ENCODE measurements at places on chromosomes 2 and 18.

DNA sequence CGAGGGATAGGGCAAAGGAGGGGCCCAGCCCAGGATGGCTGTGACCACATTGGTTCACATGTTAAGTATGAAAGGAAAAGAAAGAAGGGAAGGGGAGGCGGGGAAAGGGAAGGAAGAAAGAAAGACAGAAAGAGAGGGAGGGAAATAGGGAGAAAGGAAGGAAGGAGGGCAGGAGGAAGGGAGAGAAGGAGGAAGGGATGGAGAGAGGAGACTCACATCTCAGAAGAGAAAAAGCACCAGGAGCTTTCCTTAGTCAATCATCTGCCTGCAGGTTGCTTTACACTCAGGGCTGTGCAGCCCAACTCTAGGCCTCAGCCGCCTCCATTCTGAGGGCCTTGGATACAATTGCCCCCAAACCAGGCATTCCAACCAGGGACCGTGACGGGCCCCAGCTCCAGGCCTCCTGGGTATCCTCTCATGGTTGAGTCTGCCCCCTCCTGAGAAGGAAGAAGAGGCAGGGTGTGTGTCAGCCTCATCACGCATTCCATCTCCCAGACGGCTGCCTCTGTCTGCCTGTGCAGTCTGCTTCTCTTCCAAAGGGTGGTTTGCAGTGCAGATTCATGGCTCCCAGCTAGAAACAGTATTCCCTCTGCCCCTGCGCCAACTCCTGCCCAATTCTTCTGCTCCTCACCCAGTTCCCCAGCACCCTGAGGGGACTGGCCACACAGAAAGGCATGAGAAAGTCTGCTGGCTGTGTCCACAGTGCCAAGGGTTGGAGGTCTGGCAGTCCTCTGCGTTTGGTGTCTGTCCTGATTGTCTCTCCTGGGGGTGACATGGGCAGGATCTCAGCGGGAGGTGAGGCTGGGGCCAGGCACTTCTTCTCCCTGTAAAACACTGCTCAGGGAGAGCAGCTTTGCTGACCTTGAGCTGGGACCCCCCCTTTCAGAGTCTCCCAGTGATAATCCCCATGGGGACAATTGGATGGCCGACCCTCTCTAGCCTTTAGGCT, 163.3 kb downstream of the SMAD7 start:
- peak; percentile 41 for DNase-seq

DNA sequence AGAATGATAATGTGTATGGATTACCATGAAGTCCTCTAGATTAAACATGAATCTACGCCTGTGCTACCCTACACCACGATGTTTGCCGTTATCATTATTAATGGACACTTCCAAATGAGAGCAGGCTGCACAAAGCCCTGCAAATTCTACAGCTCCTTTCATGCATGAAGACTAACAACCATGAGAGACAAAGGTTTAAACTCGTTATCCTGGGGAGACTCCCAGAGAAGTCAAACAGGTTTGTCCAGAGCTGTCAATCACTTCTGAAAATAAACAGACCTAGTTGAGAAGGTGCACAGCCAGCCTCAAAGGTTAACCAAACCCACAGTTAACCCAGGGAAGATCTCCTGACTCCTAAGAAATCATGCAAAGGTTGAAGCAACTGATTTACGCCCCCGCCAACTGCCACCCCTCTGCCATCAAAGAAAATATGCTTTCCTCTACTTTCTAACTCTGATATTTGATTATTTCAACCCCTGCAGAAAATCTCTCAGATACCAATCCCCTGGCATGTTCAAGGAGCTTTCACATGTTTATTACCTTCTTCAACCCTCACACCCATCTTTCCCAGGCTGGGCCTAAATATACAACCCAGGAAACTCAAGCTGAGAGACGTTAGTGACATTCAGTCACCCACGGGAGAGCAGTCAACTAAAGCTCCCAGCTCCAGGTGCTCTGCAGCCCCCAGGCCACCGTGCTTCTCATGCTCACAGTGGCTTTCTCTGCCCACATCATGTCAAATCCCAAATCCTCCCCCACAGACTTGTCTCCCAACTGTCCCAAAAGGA, 35.9 kb downstream of the MYO5B start:
- DNase-seq, result no peak

DNA sequence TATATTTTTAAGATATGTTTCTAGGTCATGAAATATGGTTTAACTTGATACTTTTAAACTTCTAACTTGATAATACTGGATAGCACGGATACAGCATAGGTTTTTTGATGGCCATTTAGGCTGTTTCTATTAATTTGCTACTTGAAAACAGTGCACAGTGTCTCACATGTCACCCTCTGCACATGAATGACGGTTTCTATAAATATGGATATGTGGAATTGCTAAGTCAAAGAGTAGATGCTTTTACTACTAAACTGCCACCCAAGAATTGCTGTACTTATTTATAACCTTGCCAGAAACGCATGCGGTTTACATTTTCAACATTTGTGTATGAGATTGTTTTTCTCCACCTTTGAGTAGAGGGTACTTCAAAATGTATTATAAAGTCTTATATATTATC, 174.6 kb upstream of the LYPD1 start:
- no peak for DNase-seq

DNA sequence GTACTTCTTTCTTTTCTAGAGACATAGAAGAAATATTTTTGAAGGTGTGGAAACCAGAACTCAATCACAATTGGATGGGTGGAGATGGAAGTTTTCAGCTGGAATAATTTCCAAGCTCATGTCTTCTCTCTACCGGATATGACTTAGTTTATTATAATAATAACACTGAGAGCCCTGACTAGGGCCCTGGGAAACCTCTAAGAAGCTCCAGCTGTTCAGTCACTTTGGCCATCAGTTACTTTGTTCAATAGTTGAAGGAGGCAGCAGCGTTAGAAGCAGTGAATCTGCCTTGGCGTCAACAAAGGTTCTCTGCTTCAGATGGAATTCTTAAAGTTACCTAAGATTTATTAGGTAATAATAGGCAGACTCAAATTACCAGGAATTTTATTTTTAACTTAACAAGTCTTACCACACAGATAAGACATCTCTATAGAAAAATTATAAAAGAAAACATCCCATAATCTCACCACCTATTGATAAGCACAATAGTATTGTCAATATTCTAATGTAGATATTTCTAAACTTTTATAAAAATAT, 293.8 kb upstream of the CHAC2 start:
- DNase-seq, result no peak

DNA sequence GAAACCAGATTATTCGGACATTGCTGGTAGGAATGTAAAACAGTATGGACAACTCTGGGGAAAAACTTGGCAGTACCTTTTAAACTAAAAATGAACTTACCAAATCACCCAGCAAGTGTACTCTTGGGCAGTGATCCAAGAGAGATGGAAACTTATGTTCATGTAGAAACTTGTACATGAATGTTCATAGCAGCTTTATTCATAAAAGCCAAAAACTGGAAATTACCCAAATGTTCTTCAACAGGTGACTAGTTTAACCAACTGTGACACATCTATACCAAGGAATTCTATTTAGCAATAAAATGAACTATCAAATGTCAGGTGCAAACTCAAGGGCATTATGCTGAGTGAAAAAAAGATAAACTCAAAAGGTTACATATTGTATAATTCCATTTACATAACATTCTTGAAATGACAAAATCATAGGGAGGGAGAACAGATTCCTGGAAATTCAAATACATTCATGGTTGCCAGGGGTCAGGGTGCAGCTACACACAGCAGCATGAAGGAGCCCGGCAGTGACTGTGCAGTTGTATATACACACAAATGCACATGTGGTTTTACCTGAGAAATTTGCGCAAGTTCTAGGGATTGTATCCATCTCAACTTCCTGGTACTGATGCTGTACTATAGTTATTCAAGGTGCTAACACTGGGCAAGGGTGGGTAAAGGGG, 3.5 kb upstream of the RNU4ATAC start:
- no peak for DNase-seq

All from right forelimb (tissue), 1 donor.